ENCODE measurements at places on chromosomes 4 and X. TPM values are rescaled to one million over a fixed set of nuclear protein-coding genes. Genes with fewer than 3 reads are reported as not detected.

GRCh38 chr4:9996319-9997110 lies 24.8 kb downstream of the SLC2A9 start:
- DNase-seq, result no peak

DNA sequence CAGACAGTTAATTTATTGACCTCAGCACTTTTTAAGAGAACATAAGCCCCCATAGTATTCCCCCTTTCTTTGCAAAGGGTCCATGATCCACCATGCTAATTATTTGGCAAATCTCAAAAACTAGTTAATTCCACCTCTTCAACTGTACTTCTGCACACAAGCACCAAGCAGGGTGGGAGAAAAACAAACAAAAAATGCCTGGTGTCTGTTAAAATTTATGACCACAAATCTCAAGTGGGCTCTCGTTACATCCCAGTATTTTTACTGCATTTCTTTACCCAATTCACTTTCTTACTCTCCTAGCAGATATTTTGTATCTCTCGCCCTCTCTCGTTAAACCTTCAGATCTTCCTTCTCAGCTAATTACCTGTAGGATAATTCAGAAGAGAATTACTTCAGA lies 6.1 kb downstream of the ARSJ start:
- DNase-seq, result no peak

DNA sequence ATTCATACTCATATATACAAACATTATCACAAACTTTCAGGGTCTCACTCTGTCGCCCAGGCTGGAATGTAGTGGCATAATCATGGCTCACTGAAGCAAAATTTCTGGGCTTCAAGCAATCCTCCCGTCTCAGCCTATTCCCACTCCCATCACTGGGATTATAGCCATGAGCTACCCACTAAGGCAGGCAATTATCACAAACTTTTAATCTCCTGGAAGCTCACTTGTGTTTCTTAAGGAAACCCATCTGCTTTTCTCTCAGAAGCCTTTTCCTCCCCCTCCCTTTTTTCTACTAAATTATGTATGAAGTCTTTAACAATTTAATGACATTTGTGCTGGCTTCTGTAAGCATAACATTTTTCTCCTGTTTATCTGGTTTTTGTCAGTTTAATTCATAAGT lies 170.5 kb downstream of the AREG start:
- no peak for DNase-seq

GRCh38 chrX:93760163-93760562 lies 86.2 kb downstream of the FAM133A start:
- no peak for DNase-seq

- DNase-seq, result no peak
These were observed 33.7 kb upstream of the MSANTD1 start for GRCh38 chr4:3215256-3215655.

- no peak for DNase-seq
These were observed 62.9 kb upstream of the FRAS1 start for GRCh38 chr4:77994194-77994721.

DNA sequence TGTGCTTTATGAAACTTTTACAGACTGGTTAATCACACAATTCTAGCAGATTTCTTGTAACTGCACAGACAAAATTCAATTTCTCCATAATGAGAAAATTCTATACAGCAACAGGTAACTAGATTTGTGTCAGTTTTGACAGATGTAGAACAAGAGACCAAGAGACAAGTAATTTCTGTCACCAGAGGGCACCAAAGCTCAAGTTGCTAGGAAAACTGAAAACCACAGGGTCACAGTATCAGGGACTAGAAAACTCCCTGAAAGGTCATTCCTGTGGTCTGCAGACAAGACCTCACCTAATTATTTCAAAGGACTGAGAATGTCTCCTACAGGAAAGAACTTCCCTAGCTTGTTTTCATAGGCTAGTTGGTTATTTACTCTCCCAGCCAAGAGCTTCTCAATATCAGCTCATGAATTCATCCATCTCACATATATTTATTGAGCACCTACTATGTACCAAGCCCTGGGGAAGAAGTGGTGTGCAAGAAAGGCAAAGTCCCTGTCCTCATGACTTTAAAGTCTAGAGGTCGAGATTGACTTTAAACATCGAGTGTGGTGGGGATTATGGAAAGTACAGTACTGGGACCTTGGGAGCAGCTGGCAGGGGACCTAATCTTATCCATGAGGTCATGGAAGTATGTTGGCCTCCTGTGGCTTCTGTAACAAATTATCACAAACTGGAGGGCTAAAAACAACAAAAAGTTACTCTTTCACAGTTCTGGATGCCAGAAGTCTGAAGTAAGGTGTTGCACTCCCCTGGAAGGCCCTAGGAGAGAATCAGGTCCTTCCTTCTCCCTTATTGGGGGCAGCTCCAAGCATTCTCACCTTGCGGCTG lies 47.8 kb upstream of the SETD7 start:
- no peak for DNase-seq

DNA sequence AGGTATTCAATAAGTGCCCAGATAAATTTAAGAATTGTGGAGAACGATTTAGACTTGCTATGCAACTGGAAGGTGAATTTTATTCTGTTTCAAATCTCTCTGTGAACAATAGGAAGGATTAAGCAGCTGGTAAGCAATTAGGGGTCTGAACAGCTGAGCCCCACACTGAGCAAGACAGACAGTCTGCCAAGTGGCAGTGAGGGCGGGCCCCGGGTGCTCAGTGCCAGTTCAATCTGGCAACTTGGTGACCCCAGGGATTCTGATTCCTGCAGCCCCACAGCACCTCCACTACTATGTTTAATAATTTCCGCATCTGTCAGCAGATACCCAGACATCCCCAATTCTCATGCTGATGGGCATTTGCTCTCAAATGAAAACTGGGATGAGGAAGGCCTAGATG lies 317.3 kb downstream of the PPP1R2C start:
- DNase-seq, result no peak

Gene MAGEE1
- total RNA-seq, result 3.4 TPM

Gene GATB
- 83.4 TPM for total RNA-seq

Gene WDR45
- total RNA-seq, result 58.5 TPM

Gene ANXA3
- total RNA-seq, result 28.7 TPM

Gene SUPT20HL2
- not detected for total RNA-seq

Gene C4orf51
- total RNA-seq, result not detected

Gene ATP7A
- 9.2 TPM for total RNA-seq

Measured in heart left ventricle (tissue), 16 donors.